ENCODE measurements at places on chromosomes 5 and 9.

- no peak for DNase-seq
Measured at GRCh38 chr5:9516591-9516990, 29.3 kb downstream of the SEMA5A start.

GRCh38 chr5:368183-369084 lies 46.9 kb downstream of the AHRR start:
- no peak for DNase-seq

- DNase-seq: no peak
Measured at GRCh38 chr5:138054206-138054605, 21.3 kb upstream of the FAM13B start.

DNA sequence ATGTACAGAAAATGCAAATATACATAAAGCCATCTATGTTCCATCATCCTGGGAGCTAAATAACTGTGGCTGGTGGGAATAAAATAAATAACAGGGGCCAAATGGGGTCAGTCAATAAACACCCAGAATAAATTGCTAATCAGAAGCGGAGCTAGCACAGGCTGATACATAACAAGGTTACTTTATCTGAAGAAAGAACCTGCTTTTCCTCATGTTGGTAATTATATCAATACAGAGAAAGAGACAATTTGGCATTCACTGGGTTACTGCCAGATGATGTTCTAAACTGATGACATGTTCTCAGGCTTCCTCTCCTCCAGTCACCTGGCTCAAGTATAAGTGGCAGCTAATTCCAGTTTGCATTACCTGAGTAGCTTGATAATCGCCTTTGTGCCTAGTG lies 144.9 kb upstream of the CD180 start:
- no peak for DNase-seq

- DNase-seq: no peak
Measured at GRCh38 chr9:133101356-133102189, 19.5 kb downstream of the RALGDS start.

GRCh38 chr9:22079873-22080341 lies 70.8 kb upstream of the CDKN2B start:
- no peak for DNase-seq

DNA sequence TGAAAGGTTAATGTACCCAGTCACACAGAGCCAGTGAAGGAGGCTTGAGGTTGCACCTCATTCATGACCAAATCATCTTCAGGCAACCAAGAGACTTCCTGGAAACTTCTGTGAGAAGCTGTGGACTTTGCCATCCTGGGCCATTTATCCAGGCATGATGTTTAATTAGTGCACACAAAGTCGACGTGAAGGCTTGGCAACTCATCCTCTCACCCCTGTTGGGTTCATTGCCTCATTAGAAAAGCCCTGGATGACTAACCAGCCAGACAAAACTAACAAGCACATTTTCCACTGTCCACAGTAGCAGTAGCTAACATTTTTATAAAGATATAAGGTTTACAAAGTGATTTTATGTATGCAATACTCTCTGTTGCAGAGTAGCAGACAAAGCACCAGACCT lies 65.7 kb upstream of the ZNF462 start:
- no peak for DNase-seq

- no peak for DNase-seq
Measured at GRCh38 chr5:139183502-139183901, 14.7 kb downstream of the SIL1 start.

GRCh38 chr5:149407323-149408251 lies 28.5 kb upstream of the IL17B start:
- no peak for DNase-seq

DNA sequence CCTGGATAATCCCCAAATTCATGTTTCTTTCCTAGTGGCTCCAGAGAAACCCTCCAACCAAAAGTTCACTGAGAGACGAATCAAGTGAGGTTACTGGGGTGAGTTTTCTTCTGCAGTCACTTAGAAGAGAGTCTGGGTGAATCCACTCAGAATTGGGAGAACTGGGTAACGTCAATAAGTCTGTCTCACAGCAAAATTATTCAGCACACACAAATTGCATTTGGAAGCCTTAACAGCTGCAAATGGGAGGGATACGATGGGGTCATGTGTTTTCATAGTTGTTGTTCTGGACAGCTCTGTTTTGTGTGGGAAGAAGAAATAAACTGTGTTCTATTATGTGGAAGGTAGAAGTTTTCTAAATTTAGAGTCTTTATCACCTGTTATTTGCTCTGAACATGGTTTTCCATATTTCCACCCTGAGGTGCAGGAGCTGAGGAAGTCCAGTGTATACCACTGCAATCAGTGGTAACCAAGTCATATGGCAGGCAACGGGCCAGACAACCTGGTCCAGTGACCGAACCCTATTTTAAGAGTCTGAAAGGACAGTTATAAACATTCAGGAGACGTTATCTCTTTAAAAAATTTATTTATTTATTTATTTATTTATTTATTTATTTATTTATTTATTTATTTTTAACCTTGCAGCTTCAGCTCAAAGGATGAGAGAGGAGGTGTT lies 21.9 kb downstream of the MARCHF3 start:
- DNase-seq: no peak

DNA sequence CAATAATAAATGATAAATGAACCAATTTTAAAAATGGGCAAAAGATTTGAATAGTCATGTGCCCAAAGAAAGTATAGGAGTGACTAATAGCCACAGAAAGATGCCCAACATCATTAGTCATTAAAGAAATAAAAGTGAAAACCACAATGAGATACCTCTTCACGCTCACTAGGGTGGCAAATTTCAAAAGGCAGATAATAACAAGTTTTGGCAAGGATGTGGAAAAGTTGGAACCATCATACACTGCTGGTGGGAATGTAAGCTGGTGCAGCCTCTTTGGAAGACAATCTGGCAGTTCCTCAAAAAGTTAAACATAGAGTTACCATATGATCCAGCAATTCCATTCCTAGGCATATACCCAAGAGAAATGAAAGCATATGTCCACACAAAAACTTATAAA lies 1819.8 kb downstream of the MAT2B start:
- no peak for DNase-seq

GRCh38 chr9:108413809-108414208 lies 442.0 kb downstream of the ACTL7B start:
- DNase-seq: no peak

- DNase-seq: no peak
Measured at GRCh38 chr5:154646745-154647113, 108.4 kb upstream of the LARP1 start.

DNA sequence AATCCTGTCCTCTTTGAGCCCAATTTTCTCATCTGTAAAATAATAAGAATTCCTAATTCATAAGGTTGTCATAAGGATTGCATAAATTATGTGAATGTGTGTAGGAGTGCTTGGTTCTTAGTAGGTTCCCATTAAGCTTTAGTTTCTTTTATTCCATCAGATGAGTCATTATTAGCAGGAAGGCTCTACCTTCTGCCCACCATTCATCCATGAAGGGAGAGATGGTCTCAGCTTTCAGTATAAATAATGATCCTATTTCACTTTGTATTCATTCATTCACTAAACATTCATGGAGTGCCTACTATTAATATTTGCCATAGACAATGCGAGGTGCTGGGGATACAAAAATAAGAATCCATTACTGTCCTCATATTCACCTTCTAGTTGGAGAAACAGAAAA lies 3.0 kb downstream of the CMYA5 start:
- no peak for DNase-seq

- DNase-seq: no peak
Measured at GRCh38 chr5:67985686-67986387, 229.7 kb upstream of the PIK3R1 start.

DNA sequence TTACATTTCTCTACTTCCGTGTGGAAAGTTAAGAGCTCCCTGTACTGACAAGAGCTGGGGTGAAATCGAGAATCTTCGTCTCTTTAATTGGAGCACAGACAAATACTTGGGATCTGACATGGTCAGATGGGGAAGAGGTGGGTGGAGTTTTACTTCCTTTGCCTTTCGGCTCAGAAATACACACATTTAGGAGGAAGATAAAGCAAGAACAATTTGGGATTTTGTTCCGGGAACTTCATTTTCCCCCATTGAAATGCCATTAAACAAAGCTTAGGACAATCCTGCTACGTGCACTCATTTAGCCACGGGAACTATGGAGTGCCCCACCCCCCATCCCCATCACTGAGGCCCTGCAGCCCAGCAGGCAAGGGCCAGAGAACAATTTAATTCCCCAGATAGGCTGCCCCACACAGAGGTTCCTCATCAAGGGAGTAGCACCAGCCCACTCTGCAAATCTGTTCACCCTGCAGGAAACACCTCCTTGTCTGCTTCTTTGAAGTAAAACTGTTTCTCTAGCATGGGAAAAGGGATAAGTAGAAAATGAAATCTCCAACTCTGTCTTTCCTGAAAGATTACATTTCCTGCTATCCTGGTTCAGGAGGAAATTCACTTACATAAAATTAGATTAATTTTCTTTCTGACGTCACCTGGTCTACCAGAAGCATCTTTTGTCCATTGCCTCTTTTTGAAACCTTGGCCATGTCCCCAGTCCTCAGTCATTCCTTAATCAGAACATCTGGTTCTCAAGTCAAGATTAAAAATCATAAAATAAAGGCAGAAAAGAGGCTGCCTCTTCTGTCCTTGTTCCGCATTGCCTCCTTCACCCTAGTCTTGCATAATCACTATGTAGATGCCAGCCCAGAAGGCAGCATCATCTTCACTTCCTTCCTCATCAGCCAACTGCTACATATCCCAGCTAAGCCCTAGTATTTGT lies 206.4 kb downstream of the ENC1 start:
- no peak for DNase-seq

DNA sequence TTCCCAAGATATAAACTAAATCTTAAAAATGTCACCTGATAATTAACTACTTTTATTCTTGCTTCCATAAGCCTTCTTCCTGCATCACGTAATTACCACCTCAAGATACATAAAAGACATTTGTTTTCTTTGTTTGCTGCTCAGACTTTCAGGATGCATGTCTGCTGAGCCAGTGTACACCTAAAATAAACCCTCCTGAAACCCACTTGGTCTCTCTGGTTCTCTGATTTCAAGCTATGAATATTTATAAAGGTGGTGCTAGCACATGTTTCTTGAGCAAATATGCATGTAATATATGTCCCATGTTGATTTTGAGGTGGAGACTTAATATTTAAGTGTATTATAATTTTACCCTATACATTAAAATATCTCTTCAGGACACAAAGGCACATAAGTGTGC lies 1627.7 kb upstream of the CDH9 start:
- DNase-seq: no peak

DNA sequence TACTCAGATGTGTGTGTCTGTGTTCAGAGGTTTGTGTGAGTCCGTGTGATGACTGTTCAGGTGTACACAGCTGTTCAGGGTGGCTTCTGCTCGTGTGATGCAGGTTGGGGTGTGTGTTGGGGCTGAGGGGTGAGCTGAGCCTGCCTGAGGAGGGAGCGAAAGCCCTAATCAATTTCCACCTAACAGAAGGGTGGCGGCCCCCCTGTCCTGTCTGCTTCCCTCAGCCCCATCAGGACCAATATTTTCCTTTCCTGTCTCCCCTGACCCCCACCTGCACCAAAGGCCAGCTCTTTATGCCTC lies 30.2 kb downstream of the LHX2 start:
- DNase-seq: no peak

- DNase-seq: no peak
Measured at GRCh38 chr5:43244823-43245565, 53.0 kb downstream of the NIM1K start.

DNA sequence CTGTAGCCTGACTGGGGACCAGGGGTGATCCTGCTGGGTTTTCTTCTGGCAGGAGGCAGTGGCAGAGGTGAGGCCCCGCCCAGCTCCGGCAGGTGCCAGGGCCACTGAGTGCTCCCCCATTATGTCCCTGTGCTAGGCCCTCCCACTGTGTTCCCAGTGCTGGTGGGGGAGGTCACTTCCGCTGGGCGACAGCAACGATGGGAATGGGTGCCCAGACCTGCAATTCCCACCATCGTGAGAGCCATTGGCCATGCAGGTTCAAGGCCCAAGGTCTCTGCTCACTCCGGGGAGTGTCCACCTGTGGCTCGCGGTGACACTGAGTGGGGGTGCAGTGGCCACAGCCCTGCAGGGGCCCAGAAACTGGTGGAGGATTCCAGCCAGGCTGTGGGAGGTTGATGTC lies 98.6 kb downstream of the RXRA start:
- no peak for DNase-seq

- no peak for DNase-seq
Measured at GRCh38 chr5:119074419-119074818, 3.5 kb downstream of the DMXL1 start.

- no peak for DNase-seq
Measured at GRCh38 chr9:93286252-93287188, 102.6 kb downstream of the WNK2 start.

DNA sequence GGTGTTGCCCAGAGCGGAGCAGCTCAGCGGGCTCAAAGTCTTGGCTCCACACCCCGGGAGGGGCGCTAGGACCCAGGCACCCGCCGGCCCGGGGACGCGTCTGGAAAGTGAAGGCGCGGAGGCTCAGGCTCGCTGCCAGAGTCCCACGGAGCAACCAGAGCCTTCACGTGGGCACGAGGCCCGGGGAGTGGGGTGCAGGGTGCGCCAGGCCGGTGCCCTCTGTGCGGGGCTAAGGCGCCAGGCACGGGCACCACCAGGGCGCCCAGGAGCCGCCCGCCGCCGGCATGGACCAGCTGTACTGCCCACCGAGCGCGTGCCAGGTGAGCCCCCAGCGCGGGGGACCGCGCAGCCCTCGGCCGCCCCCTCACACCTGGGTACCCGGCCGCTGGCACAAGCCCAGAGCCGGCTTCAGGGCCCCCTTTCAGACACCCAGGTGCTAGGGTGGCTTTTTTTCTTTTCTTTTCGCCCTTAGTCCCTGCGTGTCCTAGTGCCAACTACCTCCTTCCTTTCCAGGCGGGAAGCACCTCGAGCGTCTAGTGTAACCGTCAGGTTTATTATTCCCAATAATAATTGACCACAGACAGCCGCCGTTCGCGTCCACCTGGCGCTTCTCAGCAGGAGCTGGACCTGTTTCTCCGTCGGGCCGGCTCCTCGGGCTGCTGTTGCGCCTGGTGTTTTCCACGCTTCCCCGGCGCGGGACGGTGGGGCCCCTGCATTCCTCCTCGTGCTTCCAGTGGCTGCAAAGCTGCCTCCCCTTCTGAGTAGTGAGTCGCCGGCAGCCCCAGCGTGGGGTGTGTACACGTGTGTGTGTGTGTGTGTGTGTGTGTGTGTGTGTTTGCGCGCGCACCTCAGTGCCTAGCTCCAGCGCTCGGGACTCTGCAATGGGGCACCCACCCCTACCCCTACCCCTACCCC lies 30.1 kb upstream of the PDE8B start:
- peak; percentile 38 for DNase-seq

DNA sequence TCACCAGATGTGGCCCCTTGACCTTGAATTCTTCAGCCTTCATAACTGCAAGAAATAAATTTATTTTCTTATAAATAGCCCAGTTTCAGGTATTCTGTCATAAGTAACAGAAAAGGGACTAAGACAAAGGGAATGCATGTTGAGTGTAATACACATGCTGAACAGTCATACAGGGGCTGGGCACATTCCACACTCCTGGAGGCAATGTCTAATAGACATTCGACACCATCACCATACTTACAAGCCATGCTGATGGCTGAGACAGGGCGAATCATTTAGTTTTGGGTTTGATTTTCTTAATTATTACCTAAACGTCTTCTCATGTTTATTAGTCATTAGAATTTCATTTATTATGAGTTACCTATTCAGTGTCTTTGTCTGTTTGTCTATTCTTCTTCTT lies 68.5 kb downstream of the TENT4A start:
- no peak for DNase-seq

All from NCI-H2081 (cell line).